Vein endothelial cell (primary cell): ENCODE measurements at places on chromosomes 7 and 10. TPM values are rescaled to one million over a fixed set of nuclear protein-coding genes. Genes with fewer than 3 reads are reported as not detected.

PDGFA gene
- total RNA-seq = 61.3 and 74.8 TPM in 2 replicates

DNAJC1 gene
- 26.1 and 31.4 TPM in 2 replicates for total RNA-seq

CFAP46 gene
- 1.3 and 1.5 TPM in 2 replicates for total RNA-seq

GRM8 gene
- 0.10 TPM in 1 of 2 replicates, not detected in the other for total RNA-seq

SPDYE1 gene
- total RNA-seq = not detected in 2 replicates

CHST3 gene
- 8.2 and 12.7 TPM in 2 replicates for total RNA-seq

CPA2 gene
- not detected in 2 replicates for total RNA-seq

CDNF gene
- total RNA-seq = 0.86 and 1.6 TPM in 2 replicates

PAPOLB gene
- 0.10 TPM in 1 of 2 replicates, not detected in the other for total RNA-seq

ELMO1 gene
- total RNA-seq = 60.1 and 68.5 TPM in 2 replicates
